Hematopoietic multipotent progenitor cell (in vitro differentiated cells): ENCODE measurements at places on chromosomes 3 and 15.
A peak's percentile ranks its signal among the peaks of the same experiment; 100 is the strongest.

- no peak for DNase-seq
Observed at GRCh38 chr3:20832963-20833362, 647.0 kb upstream of the SGO1 start.

DNA sequence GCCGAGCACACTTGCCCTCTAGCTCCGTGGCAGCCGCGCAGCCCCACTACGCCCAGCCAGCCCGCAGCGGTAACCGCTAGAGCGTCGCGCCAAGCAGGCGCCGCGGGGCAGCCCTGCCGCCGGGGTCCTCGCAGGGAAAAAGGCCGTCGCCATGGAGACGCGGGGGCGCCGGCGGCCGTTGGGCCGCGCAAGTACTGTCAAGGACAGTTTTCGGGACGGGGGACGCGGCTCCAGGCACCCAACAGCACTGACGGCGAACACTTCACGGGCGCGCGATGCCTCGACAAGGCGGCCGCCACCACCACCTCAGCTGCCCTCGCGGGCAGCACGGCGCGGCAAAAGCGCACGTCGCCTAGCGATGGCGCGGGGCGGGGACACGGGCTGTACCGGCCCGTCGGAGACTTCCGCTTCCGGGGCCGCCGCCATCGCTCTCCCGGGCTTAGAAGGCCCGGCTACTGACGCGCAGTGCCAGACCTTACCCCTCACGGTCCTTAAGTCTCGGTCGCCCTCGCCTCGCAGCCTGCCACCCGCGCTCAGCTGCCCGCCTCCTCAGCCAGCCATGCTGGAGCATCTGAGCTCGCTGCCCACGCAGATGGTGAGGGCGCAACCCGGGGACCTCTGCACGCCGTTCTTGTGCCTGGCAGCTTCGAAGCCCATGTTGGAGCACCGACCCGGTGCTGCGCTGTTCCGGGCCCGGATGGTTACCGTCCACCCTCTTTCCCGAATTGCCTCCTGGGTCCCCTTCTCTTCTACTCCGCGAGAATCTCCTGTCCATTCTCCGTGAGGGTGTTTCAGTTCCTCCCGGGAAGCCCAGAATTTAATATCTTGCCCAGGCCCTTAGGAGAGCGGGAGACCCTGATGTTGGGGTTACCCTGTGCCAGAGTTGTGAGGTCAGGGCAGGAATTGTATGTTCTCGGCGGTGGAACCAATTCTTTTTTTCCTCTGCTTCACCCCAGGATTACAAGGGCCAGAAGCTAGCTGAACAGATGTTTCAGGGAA is at the start of the genes GLT8D1 and SPCS1:
GLT8D1 (minus strand) TSS at position 104 of the 999 bp plus-strand sequence. CDS start 5,331 bp downstream, outside the sequence.
SPCS1 (plus strand) TSS at position 419 of the 999 bp plus-strand sequence; CDS start at position 560, 141 bp downstream.
- peak; percentile 88 for DNase-seq

DNA sequence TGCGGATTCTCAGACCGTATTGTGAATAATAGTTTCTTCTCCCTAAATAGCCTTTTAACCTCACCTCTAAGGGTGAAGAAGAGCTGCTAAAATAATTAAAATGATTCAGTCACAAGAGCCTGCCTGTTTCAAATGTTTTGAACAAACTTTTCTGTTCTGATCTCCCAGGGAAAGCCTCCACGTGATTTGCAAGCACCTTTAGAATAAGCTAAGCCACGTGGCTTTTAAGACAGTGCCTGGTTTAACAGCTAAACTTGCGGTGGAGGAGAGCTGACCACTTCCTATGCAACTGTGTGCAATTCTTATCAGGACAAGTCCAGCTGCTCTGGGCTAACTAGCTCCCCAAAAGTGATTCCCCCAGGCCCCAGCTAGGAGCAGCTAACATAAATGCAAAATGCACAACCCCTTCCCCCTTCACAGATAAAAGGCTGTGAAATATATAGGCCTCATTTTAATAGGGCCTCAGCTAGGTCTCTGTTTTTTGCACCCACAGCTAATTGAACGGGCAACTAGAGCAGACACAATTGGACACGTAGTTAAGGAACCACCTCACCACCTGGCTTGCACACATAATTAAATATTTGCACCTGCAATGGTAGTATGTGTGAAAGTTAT is 401.2 kb upstream of the NR2F2 start:
- DNase-seq = peak; percentile 96

DNA sequence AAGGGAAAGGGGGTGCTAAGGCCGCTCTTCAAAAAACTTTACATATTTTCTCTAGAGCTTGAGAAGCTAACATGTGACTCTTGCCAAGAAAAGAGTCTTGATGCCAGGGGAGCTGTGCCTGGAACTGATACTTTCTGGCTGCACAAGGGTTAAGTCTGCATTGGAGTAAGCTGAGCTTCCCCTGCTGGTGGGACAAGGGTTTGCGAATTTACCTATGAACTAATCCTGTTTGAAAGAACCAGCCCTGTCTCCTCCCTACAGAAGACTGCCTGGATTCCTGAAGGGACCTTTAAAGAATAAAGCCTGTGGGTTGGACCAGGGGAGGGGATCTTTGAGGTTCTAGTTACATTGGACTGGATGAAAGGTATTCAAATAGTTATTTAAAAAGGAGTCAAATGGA is 58.3 kb upstream of the EPHA3 start:
- no peak for DNase-seq

- DNase-seq = no peak
Observed at GRCh38 chr3:99999536-99999935, 114.8 kb downstream of the FILIP1L start.

DNA sequence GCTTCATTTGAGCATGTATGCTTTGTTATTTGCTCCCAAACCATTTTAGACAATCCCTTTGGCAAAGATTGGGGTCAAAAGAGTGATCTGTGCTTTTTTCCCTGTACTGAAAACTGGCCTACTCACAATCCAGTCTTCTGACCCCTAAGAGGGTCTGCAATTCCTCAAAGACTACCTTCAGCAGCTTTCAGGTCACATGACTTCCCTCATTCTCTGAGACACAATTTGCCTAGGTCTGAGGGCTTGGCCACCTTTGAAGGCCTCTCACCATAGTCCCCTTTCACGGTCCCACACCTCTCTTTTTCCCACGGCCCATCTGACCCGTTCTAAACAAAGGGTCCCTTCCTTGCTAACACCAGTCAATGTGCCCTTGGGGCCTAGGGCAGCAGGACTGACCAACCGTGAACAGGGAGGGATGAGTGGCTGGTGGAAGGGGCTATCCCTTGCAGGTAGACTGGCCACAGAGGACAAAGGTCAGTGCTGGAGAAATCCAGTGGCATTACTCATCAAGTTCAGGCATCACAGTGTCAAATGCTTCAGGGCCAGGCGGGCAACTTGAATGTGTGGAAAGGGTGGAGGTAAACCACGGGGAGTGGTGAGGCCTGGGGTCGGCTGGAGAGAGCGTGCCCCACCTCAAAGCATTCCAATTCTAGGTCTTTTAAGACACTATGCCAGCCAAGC is 10.8 kb downstream of the RASL12 start:
- DNase-seq = no peak

GRCh38 chr3:124636863-124637296 is 93.4 kb upstream of the UMPS start:
- DNase-seq = no peak

- no peak for DNase-seq
Observed at GRCh38 chr15:46151786-46152185, 517.0 kb downstream of the SQOR start.

- no peak for DNase-seq
Observed at GRCh38 chr3:5309602-5310001, 122.1 kb downstream of the EDEM1 start.

DNA sequence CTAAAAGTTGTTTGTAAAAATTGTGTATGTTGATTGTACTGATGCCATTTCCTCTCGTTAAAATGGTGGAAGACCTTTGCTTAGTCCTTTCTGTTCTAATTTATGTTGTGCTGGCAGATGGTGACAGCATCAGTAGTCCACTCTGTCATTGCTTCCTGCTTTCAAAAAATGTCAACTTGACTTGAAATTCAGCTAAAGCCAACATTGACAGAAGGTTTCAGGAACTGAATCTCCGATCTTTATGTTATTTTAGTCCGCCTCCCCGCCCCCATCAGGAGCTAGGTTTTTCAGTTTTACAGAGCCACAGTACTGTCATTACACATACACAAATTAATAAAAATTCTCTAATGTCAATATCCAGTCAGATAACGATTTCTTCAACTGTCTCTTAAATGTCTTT is 1.5 kb downstream of the CEP63 start:
- DNase-seq = peak; percentile 27

GRCh38 chr3:144079634-144080033 is 108.0 kb downstream of the DIPK2A start:
- DNase-seq = no peak
